ENCODE measurements at places on chromosomes 13 and 19.

GRCh38 chr13:30107121-30107520, 200.2 kb downstream of the KATNAL1 start:
- no peak for DNase-seq

DNA sequence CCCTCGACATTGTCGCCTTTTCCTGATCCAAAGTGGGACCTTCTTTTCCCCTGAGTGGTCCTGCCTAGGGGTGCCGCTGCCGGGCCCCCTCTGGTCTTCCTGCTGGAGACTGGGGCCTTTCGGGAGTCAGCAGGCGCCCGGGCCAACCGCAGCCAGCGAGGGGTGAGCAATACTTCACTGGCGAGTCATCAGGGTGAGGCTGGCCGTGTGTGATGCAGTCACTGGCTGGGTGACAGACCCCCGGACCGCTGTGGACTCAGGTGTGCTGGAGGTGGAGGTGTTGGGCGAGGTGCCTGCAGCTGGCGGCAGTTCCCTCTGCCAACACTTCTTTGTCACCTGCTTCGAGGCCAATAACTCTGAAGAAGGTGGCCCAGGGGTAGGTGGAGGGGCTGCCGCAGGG, 1.5 kb upstream of the CGB5 start:
- no peak for DNase-seq

- DNase-seq = no peak
These were observed 205.0 kb upstream of the RFC3 start for GRCh38 chr13:33612641-33613638.

DNA sequence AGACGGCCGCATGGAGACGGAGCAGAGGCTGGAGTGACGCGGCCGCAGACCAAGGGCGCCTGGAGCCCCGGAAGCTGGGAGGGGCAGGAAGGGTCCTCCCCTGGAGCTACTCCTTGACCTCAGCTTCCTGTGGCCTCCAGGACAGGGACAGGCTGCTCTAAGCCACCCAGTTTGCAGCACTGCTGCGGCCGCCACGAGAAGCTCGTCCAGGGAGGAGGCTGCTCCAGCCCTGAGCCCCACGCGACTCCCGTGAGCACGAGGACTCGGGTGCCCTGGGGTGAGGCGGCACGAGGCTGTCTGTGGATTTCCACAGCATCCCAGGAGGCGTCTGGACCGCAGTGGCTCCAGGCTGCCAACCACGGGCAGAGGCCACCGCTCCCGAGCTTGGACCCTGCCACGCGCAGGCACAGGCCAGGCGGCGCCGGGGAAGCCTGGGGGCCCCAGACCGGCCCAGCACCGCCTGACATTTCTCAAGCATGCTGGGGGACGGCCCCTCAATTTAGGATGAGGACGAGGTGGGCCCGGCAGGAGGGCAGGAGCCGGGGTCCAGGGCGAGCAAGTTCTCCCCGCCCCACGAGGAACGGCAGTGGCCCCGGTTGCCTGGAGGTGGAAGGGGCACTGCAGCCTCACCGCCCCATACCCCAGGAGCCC, 10.7 kb downstream of the SBNO2 start:
- no peak for DNase-seq

DNA sequence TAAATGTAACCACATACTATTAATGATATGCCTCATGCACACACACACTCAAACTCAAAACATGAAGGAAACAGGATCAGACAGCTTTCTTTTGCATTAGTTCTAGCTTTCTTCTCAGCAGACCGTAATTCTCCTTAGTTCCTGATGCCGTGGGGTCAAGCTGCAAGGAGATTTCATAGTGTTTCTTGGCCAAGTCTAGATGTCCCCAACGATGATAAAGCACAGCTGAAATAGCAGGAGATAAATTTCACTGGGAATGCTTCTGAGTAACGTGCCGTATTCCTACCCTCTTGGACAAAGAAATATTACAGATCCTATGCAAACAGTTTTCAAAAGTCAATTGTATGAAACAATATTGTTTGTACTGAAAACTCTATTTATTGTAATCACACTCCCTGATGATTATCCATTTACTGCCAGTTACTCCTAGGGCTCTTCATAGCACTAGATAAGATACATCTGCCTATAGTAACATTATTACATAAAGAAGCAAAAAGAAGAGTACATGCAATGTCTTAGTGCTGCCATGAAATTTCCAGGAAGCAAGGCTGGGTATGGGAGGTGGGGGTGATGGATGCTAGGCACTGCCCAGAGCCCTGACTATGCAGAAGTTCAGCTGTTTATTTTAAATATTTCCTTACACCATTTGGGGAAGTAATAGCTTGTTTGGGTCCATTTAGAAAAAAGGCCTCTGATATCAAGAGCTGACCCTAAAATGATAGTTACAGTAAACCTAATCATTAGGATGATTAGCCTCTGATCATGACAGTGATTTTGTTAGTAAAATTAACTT, 16.5 kb upstream of the GGACT start:
- no peak for DNase-seq

GRCh38 chr13:76803831-76804230, 82.4 kb downstream of the KCTD12 start:
- DNase-seq = no peak

- no peak for DNase-seq
These were observed 293.7 kb downstream of the PCDH17 start for GRCh38 chr13:57925250-57925649.

GRCh38 chr13:98846521-98846920, 94.0 kb upstream of the SLC15A1 start:
- no peak for DNase-seq

- DNase-seq = no peak
These were observed 1430.7 kb upstream of the PCDH20 start for GRCh38 chr13:62846302-62846701.

- no peak for DNase-seq
These were observed 35.7 kb upstream of the SLC10A2 start for GRCh38 chr13:103101901-103102300.

DNA sequence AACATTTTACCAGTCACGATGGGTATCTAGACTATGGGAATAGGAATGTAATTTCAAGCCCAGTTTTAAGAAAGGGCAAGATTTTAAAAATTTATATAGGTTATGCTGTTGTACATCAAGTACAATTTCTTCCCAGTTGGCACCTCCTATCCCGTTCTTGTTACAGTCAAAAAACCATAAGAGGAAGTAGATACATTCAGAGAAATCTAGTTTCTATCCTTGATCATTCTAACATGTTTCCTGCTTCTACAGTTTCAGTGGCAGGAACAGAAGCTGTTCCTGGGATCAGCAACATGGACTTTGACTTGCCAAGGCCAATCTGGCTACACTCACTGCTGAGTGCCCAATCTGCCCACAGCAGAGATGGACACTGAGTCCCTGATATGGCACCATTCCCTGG, 14.7 kb upstream of the FPR3 start:
- no peak for DNase-seq

DNA sequence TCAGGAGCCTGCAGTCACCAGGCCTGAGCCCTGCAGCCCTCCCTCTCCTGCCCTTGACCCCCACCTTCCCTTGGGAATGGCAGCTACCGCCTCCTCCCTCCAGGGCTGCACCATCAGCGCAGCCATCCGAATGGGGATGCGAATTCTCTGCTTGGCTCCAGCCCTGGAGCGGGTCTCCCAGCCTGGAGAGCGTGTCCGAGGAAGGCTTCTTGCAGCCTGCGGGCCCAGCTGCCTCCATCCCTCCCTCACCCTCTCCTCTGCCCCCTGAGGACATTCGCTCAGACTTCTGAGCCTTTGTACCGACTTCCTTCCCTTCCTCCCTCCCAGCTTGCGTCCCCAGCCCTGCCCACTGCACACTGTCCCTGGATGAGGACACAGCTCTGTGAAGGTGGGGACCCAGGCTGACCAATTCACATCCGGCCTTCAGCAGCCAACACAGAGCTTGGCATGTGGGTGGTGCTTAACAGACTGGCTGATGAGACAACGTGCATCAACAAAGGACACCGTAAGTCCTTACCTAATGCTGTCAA, 6.0 kb upstream of the NKPD1 start:
- DNase-seq = no peak

GRCh38 chr13:100297413-100297812, 208.5 kb downstream of the PCCA start:
- no peak for DNase-seq

GRCh38 chr19:33872445-33873320, 76.0 kb downstream of the KCTD15 start:
- no peak for DNase-seq

GRCh38 chr19:45140144-45140503, 20.7 kb downstream of the NKPD1 start:
- DNase-seq = no peak

GRCh38 chr13:105069106-105069505, 1466.4 kb downstream of the EFNB2 start:
- no peak for DNase-seq

- DNase-seq = no peak
These were observed 3.1 kb downstream of the CARS2 start for GRCh38 chr13:110702591-110703526.

- DNase-seq = no peak
These were observed 46.4 kb upstream of the SHKBP1 start for GRCh38 chr19:40530091-40530901.

DNA sequence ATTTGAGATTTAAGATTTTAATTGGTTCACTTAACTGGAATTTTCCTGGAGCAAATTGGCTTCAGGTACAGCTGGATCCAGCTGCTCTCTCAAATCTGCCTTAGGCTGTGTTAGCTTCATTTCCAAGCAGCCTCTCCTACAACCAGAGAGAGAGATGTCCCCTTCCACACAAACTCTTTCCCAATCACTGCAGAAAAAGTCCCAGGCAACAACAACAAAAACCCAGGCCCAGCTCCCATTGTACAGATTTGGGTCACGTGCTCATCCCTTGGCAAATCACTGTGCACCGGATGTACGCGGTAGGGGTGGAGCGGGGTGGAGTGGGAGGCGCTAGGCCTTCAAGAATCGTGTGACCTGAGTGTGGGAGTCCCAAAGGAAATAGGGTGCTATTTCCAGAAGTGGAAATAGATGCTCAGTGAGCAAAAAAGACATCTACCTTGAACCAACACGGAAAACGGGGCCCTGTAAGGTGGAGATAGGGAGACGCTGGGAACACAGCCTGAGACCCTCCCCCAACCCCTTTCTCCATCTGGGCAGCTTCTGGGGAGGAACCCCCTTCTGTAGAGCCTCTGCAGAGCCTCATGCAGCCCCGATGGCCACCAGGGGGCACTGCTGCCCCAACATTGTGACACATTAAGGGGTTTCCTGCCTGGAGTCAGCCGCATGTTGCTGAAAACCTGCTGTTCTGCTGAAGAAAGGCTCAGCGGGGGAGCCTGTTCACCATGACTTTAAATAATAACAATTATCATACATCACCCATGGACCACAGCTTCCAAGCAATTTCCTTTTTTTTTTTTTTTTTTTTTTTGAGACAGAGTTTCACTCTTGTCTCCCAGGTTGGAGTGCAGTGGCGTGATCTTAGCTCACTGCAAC, 25.4 kb downstream of the HPN start:
- peak; percentile 86 for DNase-seq

DNA sequence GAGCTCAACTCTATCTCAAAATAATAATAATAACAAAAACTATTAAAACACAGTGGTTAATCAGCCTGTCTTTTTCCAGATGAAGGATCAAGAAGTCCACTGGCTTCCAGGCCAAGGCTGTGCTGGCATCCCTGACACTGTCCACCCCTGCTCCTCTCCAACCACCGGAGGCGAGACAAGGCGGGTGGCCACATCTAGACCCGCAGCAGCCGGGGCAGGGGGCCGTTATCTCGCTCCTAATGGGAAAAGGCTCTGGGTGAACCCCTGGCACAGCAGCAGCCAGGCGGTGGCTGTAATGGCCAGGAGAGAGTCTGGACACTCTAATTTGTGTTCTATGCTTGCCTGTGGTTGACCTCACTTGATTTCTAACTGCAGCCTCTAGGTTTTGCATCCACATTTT, 158.0 kb upstream of the SOX1 start:
- DNase-seq = no peak

DNA sequence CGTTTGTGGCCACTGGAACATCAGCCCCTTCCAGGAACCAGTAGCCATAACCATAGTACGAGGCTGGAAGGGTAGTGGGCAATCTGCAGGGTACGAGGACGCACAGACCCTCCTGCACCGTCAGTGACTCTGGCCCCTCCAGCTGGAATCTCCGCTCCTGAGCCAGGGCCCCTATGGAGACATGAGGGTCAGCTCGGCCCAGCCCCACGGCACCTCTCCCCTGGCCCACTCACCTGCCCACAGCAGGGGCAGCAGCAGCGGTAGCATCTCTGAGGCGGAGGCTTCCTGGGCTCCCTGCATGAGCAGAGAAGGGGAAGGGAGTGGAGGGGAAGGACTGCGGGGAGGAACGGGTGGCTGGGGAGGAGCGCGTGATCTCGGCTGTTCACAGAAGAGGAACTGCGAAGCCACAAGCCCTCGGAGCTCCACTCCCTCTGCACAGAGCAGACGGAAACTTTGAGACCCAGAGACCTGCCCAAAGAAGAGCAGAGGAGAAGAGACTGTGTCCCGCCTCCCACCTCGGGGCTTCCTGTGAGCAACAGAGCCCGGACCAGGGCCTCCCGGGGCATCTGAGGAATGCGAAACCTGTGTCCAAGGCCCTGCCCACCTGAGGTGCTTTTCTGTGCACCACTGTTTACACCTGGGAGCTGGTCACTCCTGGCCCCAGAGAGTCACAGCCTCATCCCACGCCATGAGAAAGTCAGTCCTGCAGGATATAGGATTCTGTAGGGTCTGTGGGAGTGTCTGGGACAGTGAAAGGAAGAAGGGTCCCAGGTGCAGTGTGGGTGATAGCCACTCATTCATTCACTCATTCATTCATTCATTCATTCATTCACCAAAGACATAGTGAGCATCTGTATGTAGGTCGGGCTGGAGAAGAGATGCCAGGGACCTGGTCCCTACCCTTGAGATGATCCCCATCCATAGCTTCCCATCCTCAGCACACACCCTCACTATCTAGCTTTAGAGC, at the start of gene SIGLEC6:
Gene SIGLEC6 (minus strand): TSS at position 322 of the 967 bp plus-strand sequence. CDS start 22 bp downstream, at position 300.
- DNase-seq = no peak

- DNase-seq = no peak
These were observed 60.1 kb downstream of the KL start for GRCh38 chr13:33076001-33076992.

GRCh38 chr13:58119351-58119750, 487.8 kb downstream of the PCDH17 start:
- no peak for DNase-seq

DNA sequence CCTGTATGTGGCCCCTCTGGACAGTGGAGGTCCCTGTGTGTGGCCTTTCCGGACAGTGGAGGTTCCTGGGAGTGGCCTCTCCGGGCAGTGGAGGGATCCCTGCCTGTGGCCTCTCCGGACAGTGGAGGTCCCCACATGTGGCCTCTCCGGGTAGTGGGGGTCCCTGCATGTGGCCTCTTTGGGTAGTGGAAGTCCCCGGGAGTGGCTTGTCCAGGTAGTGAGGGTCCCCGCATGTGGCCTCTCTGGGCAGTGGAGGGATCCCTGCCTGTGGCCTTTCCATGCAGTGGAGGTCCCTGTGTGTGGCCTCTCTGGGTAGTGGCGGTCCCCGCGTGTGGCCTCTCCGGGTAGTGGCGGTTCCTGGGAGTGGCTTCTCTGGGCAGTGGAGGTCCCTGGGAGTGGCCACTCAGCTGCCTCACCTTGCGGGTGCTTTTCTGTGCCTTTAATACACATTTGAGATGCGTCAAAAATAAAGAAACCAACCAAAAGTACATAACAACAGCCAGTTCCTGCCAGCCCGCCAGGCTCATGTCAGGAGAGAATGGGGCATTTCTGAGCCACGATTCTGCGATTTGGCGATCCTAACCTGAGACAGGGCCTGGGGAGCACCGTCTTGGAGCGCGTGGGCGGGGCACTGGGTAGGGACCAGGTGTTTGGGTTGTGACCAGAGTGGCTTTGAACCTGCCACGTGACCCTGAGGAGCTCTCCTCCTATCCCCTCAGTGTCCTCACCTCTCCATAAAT, 194.7 kb downstream of the ZNF536 start:
- DNase-seq = no peak
